ENCODE measurements at places on chromosomes 3 and 15. TPM values are rescaled to one million over a fixed set of nuclear protein-coding genes. Genes with fewer than 3 reads are reported as not detected.

Gene GOLGA8R
- 5.4 TPM for polyA plus RNA-seq

Gene CLDN11
- 0.50 TPM for polyA plus RNA-seq

Gene MRPL46
- polyA plus RNA-seq = 29.9 TPM

Gene EPHB3
- 0.67 TPM for polyA plus RNA-seq

Gene PLCD1
- polyA plus RNA-seq = 7.8 TPM

Gene UBAP1L
- polyA plus RNA-seq = 1.5 TPM

Gene ETV5
- 2.2 TPM for polyA plus RNA-seq

Gene ALPK3
- 1.3 TPM for polyA plus RNA-seq

- no peaks in the 10 kb centered on the region for H3K36me3 ChIP-seq
- H3K27ac ChIP-seq = no peak overlapping the region
- no peak overlapping the region for H3K4me3 ChIP-seq
- no peaks in the 10 kb centered on the region for H3K27me3 ChIP-seq
- H3K4me1 ChIP-seq = no peaks in the 10 kb centered on the region
- DNase-seq = no peak
Measured at GRCh38 chr3:5275529-5275928, 88.0 kb downstream of the EDEM1 start.

GRCh38 chr3:3778641-3779270 is 20.5 kb upstream of the LRRN1 start:
- no peaks in the 10 kb centered on the region for H3K27me3 ChIP-seq
- no peaks in the 10 kb centered on the region for H3K4me1 ChIP-seq
- no peak for DNase-seq
- H3K27ac ChIP-seq = no peak overlapping the region
- H3K4me3 ChIP-seq = no peak overlapping the region

GRCh38 chr3:179418610-179419009 is 32.7 kb downstream of the GNB4 start:
- no peak overlapping the region for H3K4me3 ChIP-seq
- H3K36me3 ChIP-seq = no peaks in the 10 kb centered on the region
- no peaks in the 10 kb centered on the region for H3K27me3 ChIP-seq
- no peaks in the 10 kb centered on the region for H3K4me1 ChIP-seq
- DNase-seq = no peak

- peak overlapping the region; percentile 40 for H3K27ac ChIP-seq
- peaks cover 17% of the 10 kb centered on the region for H3K36me3 ChIP-seq
- no peaks in the 10 kb centered on the region for H3K4me1 ChIP-seq
- H3K4me3 ChIP-seq = no peak overlapping the region
- DNase-seq = no peak
- H3K27me3 ChIP-seq = no peaks in the 10 kb centered on the region
Measured at GRCh38 chr3:53174346-53175250, 13.6 kb downstream of the PRKCD start.

DNA sequence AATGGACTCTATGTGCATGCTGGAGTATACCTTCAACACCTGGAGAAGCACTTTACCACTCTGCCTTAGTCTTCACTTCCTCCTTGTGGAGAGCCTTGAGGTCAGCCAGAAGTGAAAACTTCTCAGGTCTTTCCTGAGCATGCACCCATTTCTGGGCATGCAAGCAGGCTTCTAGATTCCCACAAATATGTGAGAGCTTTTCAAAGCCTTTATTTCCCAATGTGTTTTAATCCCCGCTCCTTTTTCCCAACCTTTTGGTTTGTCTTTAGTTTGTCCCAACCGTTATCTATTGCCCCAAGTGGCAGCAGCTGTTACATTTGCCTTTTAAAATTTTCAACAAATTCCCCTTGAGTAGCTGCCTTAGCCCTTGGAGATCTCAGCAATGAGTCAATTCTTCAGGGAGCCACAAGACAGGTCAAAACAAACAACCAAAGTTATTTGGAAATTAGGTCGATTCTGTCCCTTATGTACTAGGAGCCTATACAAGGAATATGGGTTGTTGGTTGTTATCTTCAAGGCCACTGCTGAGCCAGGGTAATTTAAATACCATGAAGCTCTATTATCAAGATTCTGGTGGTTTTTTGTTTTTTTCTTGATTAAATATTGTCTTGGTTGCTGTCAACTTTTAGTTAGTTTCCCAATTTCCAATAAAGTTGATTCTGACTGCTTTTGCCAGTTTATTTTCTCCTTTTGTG is 44.4 kb downstream of the LSM3 start:
- H3K27ac ChIP-seq = no peak overlapping the region
- H3K36me3 ChIP-seq = no peaks in the 10 kb centered on the region
- no peaks in the 10 kb centered on the region for H3K27me3 ChIP-seq
- no peak overlapping the region for H3K4me3 ChIP-seq

GRCh38 chr3:9251055-9251786 is 1.8 kb upstream of the SRGAP3 start:
- H3K36me3 ChIP-seq = no peaks in the 10 kb centered on the region
- no peak for DNase-seq
- no peaks in the 10 kb centered on the region for H3K27me3 ChIP-seq
- no peak overlapping the region for H3K4me3 ChIP-seq

GRCh38 chr15:84799511-84800187 is 17.5 kb upstream of the ALPK3 start:
- DNase-seq = peak; percentile 46
- peaks cover 75% of the 10 kb centered on the region for H3K36me3 ChIP-seq
- H3K27me3 ChIP-seq = no peaks in the 10 kb centered on the region
- no peak overlapping the region for H3K27ac ChIP-seq
- no peaks in the 10 kb centered on the region for H3K4me1 ChIP-seq

- no peak overlapping the region for H3K4me3 ChIP-seq
- peaks cover 4% of the 10 kb centered on the region for H3K27me3 ChIP-seq
- no peak for DNase-seq
Measured at GRCh38 chr3:132241776-132242514, 75.3 kb upstream of the ACP3 start.

DNA sequence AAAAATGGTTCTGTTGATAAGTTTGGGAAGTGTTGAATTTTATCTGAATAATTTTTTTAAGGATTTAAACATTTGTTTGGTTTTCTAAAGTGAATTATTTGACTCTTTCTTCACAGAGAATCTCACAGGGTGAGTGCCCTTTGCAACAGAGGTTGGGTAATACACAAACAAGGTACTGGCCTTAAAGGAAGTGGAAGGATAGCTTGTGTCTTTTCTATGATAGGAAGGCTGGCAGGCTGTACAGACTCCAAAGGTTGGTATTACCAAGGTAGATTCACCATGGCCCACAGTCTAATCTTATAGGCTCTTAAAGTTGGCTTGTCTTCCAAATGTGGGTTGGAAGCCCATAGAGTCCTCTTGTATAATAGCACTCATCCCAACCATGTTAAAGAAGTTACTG is 311.5 kb downstream of the SV2B start:
- H3K27me3 ChIP-seq = no peaks in the 10 kb centered on the region
- H3K27ac ChIP-seq = no peak overlapping the region
- no peaks in the 10 kb centered on the region for H3K36me3 ChIP-seq
- no peaks in the 10 kb centered on the region for H3K4me1 ChIP-seq

- DNase-seq = no peak
- H3K36me3 ChIP-seq = no peaks in the 10 kb centered on the region
- peaks cover 2% of the 10 kb centered on the region for H3K4me1 ChIP-seq
- H3K27ac ChIP-seq = no peak overlapping the region
Measured at GRCh38 chr3:111796566-111796965, 62.5 kb upstream of the PHLDB2 start.

DNA sequence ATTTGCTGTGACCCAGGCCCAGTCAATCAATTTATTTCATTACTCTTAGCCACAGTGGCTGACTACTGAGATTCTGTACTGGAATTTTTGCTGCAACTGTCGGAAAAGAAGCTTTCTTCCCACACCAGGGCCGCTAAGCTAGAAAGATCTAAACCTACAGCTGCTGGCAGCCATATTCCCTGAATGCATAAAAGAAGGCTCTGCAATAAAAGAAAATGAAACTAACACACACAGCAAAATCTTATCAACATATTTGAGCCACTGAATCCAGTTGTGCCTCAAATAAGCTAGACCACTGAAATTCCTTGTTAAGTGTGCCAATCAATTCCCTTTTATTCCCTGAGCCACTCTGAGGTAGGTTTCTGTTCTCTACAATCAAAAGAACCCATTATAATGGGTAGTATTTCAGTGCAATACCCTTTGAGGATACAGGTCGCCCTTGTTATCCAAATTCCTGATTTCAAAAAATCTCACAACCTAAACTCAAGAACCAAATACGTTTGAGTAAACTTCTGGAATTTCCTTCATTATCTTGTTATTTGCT is 60.3 kb downstream of the MYO9A start:
- peak; percentile 20 for DNase-seq
- no peaks in the 10 kb centered on the region for H3K27me3 ChIP-seq
- no peaks in the 10 kb centered on the region for H3K36me3 ChIP-seq

- H3K27ac ChIP-seq = no peak overlapping the region
- no peak overlapping the region for H3K4me3 ChIP-seq
- no peak for DNase-seq
- no peaks in the 10 kb centered on the region for H3K4me1 ChIP-seq
Measured at GRCh38 chr3:142047021-142047369, 102.3 kb downstream of the TFDP2 start.

- H3K27ac ChIP-seq = no peak overlapping the region
- H3K27me3 ChIP-seq = no peaks in the 10 kb centered on the region
- no peak overlapping the region for H3K4me3 ChIP-seq
- no peaks in the 10 kb centered on the region for H3K4me1 ChIP-seq
Measured at GRCh38 chr3:40191251-40191650, 118.3 kb upstream of the EIF1B start.

- DNase-seq = no peak
Measured at GRCh38 chr3:65811086-65811761, 227.5 kb downstream of the MAGI1 start.

GRCh38 chr15:84609818-84610525 is 9.2 kb downstream of the ZSCAN2 start:
- no peak overlapping the region for H3K27ac ChIP-seq
- H3K4me3 ChIP-seq = no peak overlapping the region
- DNase-seq = no peak
- H3K27me3 ChIP-seq = no peaks in the 10 kb centered on the region

DNA sequence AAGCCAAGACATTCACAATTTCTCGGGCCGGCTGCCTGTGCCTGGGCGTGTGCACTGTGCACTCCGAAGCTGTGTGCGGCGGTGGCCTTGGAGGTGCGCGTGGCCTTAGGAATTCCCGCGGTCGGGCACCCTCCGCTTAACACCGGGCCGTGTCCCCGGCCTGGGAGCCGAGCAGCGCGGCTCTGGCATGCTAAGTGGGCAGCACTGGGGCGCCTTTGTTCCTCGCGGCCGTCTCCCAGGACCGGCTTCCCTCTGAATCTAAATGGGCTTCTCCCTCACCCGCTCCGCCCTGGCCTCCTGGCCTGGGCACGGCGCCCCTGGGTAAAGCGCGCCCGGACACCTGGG is 498 bp upstream of the ARNT2 start:
- H3K27ac ChIP-seq = peak overlapping the region; percentile 8
- H3K36me3 ChIP-seq = no peaks in the 10 kb centered on the region
- H3K4me3 ChIP-seq = peak overlapping the region; percentile 31
- peaks cover 2% of the 10 kb centered on the region for H3K27me3 ChIP-seq

GRCh38 chr3:167188592-167188991 is 191.5 kb downstream of the ZBBX start:
- no peak overlapping the region for H3K4me3 ChIP-seq
- H3K27ac ChIP-seq = no peak overlapping the region
- no peaks in the 10 kb centered on the region for H3K36me3 ChIP-seq
- DNase-seq = no peak
